Panc1 (cell line): ENCODE measurements at places on chromosomes 3 and 15. TPM values are rescaled to one million over a fixed set of nuclear protein-coding genes. Genes with fewer than 3 reads are reported as not detected.

GRCh38 chr3:183377307-183377959 lies 51.0 kb downstream of the MCF2L2 start:
- DNase-seq = no peak
- no peaks in the 10 kb centered on the region for H3K27me3 ChIP-seq
- H3K27ac ChIP-seq = no peak overlapping the region
- H3K36me3 ChIP-seq = no peaks in the 10 kb centered on the region
- no peaks in the 10 kb centered on the region for H3K4me1 ChIP-seq

Gene GRAMD2A
- total RNA-seq = 1.3 TPM

DNA sequence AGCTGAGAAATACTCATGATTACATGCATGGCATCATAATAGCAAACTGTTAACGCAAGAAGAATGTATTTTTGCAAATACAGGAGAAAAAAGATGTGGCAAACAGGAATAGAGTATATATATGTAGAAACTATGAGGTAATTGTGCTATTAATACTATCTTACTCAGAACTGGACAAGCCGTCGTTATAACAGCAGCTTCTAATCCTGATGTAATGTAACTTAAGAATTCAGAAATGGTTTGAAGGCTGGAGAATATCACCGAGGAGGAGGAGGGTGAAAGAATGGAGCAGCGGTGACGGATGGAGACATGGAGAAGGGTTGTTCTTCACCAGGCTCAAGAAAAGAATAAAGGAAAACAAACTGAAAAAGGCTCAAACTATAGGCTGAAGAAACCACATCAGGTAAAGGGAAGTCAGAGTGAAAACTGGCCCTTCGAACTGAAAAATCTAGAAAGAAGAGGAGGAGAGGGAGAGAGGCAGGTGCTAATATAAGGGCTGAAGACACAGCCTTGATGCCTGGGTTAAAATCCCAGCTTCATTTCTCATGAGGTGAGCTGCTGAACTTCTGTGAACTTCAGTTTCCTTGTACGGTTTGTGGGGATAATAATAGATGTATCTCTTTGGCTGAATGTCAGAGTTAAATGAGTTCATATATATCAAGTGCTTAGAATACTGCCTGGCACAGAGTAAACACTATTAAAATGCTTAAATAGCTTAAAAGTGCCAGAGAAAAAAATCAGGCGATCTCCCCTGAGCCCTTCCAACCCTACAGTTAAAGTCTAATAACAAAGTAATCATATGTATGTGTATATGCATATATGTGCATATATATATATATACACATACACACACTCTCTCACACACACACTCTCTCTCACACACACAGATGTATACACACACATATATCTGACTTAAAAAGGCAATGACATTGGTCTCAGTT lies 43.9 kb downstream of the GOLIM4 start:
- H3K27me3 ChIP-seq = no peaks in the 10 kb centered on the region
- no peak for DNase-seq
- no peak overlapping the region for H3K27ac ChIP-seq
- H3K36me3 ChIP-seq = no peaks in the 10 kb centered on the region
- H3K4me3 ChIP-seq = no peak overlapping the region

DNA sequence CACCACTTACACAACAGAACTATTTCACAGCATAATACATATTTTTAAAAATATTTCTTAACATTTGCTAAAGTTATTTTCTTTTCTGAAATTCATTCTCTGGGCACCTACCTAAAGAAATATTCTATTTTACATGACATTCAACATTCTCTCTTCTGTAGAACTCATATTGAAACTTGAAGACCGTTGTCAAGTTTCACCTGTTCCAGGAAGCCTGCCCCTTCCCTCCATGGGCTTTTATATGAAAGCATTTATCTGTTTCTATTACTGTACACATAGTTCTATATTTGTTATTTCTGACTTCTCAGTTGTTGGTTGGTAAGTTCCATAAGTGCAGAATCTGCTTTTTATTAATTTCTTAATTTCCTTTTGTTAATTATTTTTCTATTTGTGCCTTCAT lies 204.3 kb upstream of the ALCAM start:
- DNase-seq = no peak
- H3K4me1 ChIP-seq = no peaks in the 10 kb centered on the region
- H3K36me3 ChIP-seq = no peaks in the 10 kb centered on the region
- no peaks in the 10 kb centered on the region for H3K27me3 ChIP-seq
- H3K4me3 ChIP-seq = no peak overlapping the region
- no peak overlapping the region for H3K27ac ChIP-seq

Gene MRPS11
- total RNA-seq = 76.9 TPM

DNA sequence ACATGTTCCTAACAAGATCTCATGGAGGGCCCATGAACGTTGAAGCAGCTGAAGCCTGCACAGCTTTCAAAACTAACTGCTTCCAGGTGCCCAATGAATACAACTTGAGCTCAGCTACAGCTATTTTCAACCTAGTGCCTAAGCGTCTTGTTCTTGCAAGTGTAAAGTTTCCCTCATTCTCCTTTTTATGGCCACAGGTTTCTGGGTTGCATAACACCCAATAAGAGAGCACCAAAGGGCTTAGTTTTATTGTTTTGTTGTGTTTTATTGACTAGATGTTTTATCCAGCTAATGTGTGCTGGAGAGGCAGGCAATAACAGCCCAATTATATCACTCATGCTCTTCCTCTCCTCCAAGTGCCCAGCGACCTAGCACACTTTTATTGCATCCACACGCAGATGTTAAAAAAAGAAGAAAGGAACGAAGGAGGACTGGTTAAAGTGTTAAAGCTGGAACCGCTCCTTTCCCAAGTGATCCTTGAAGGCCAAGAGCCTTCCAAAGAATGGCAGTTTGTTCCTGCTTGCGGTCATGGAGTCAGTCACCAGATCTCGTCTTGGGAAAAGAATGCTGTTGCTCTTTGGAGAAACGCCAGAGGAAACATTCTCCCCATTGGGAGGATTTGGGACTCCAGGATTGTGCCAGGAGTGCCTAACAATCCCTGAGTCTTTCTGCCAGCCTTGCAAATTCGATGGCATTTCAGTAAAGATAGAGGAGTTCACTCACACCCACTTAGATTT lies 156.9 kb downstream of the MEX3B start:
- no peak for DNase-seq
- H3K27me3 ChIP-seq = no peaks in the 10 kb centered on the region
- no peaks in the 10 kb centered on the region for H3K4me1 ChIP-seq
- H3K4me3 ChIP-seq = no peak overlapping the region

DNA sequence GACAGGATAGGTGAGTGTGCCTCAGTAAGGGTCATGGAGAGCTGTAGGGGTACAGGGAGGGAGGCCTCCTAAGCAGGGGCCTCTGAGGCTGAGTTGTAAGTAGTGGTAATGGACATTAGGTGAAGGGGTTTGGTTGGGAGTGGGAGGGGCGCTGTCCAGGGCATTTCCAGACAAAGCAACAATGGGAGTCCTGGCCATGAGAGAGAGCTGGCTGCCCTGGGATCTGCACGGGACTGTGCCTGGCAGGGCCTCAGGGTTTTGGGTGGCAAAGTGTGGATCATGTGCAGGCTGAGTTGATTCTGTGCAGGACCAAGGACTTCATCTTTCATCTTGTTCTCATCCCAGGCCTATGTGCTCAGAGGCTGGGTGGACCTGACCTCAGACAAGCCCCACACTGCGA lies 4.6 kb downstream of the TTC21A start:
- H3K4me3 ChIP-seq = no peak overlapping the region
- H3K36me3 ChIP-seq = no peaks in the 10 kb centered on the region; the same call in 1 of the 2 replicates
- H3K27me3 ChIP-seq = no peaks in the 10 kb centered on the region
- H3K4me1 ChIP-seq = peaks cover 6% of the 10 kb centered on the region; the same call in 1 of the 2 replicates

DNA sequence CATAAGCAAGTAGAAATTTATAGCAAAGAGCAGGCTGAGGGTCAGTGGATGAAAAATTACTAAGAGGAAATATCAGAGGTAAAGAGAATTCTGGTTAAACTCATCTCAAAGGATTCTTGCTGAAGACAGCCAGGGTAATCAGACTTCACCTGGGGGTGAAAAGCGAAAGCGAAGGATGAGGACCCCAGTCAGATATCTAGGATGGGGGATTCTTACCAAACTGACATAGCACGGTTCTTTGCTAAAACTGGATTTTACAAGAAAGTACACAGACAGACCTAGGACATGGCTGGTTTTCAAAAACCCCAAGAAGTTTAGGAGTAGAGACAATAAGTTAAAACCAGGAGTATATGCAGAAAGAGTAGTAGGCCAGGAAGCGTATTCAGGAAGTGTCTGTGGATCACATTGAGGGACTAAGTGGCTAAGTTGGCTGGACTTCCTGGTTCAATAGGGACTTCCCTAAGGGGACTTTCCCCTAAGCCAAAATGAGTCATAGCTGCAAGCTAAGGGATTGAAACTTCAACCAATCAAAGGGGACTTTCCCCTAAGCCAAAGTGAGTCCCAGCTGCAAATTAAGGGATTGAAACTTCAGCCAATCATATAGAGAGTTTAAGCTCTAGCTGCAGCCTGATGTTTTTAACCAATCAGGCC lies 2.4 kb upstream of the CFAP91 start:
- DNase-seq = no peak
- H3K27ac ChIP-seq = no peak overlapping the region
- peaks cover 5% of the 10 kb centered on the region; the same call in 1 of the 2 replicates for H3K4me1 ChIP-seq
